ENCODE measurements at places on chromosomes 4 and X.

GRCh38 chrX:154401045-154401799 lies 3.0 kb downstream of the RPL10 start:
- no peak for DNase-seq

GRCh38 chrX:109660435-109661143 lies 35.6 kb upstream of the KCNE5 start:
- DNase-seq = no peak

- DNase-seq = no peak
Measured at GRCh38 chrX:42746606-42747005, 31.4 kb downstream of the PPP1R2C start.

DNA sequence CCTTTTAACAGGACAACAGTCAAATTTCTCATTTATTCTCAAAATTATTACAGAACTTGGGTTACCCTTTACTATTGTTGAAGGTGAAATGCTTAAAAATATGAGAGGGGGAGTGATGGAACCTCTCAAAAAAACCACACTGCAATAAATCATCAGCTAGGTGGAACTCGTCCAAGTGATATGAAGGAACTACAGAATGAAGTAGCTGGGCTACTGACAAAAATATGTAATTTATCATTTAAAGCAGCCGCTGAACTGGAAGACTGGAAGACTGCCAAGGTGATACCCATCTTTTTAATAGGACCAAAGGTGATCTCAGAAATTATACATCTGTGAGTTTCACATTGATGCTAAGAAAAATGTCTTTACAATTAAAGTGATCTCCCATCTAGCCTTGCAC lies 597.7 kb upstream of the TENM3 start:
- DNase-seq = no peak

DNA sequence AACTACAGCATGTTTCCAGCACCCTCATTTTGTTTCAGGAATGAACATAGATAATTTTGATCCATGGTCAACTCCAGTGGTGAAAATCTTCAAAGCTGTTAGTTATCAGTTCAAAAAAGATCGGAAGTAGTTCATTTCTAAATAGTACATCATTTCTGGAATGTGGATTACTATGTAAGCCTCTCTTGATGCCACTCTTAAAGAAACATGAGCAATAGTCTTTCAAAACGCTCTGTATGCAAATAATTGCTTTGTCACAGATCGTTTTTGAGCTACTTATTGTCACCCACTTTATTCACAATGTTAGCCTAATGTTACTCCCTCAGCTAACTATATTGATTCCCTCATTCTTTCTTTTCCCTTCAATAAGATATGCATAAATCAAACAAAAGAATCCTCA lies 65.7 kb downstream of the NEIL3 start:
- DNase-seq = no peak

GRCh38 chrX:131595120-131595519 lies 51.2 kb downstream of the OR13H1 start:
- DNase-seq = no peak

DNA sequence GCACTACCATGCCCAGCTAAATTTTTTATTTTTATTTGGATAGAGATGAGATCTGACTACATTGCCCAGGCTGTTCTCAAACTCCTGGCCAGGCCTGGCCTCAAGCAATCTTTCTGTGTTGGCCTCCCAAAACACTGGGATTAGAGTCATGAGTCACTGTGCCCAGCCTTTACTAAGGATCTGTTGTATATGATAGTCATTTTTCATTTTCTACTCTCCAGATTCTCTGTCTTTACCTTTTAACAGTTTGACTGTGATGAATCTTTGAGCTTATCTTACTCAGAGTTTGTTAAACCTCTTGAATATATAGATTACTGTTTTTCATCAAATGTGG lies 161.8 kb downstream of the FNIP2 start:
- no peak for DNase-seq

DNA sequence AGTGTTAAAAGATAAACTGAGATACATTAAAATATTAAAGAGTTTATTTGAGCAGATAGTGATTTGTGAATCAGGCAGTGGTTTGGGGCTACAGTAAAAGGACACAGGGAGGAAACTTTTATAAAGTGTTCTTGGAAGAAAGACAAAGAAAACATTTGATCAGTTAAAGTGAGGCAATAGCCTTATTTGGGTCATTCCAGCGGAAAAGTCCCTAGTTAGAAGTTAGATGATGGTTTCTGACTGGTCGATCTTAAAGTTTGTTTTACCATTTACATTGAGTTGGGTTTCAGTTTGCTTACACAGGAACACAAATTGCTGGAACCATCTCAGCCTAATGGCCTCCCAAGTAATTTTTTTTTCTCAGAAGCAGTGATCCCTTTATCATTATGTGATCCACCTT lies 69.7 kb downstream of the PPP1R2C start:
- no peak for DNase-seq

GRCh38 chrX:115892787-115893671 lies 277.5 kb upstream of the AGTR2 start:
- no peak for DNase-seq

GRCh38 chr4:102599455-102599854 lies 98.3 kb downstream of the NFKB1 start:
- DNase-seq = no peak

- no peak for DNase-seq
Measured at GRCh38 chrX:20547611-20548051, 280.9 kb upstream of the RPS6KA3 start.

Measured in T-cell (primary cell).